ENCODE measurements at places on chromosomes 5 and 9.
A peak's percentile ranks its signal among the peaks of the same experiment; 100 is the strongest.

DNA sequence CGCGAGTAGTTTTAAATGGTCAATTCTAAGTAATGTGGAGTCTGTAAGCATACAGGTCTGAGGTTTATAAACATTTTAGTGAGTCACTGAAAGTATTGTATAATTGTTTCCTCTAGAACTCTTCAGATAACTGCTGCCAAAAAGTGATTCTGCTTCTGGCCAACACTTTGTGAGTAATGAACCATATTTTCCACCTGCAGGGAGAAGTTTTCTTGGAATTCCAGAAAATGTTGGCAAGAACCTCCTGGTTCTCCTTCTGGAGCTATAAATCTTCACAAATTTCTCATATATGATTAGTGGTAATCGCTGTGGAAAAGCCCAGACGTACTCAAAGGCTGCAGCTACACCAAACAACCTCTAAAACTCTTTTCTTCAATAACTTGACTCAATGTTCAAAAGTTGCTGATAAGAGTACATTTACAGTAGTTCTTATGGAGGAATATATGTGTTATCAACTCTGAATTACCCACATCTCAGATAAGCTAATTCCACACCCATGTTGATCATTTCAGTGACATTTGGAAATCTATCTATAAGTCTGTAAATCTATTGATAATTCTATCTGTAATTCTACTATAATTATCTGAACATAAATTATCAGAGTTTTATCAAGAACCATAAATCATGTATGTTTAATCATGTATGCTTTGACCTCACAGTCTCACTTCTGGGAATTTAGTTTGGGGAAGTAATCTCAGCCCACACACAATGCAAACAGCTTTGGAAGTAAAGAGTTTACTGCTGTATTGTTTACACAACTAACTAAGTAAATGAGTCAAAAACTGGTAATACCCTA is 74.1 kb downstream of the FNBP1 start:
- DNase-seq, result no peak

DNA sequence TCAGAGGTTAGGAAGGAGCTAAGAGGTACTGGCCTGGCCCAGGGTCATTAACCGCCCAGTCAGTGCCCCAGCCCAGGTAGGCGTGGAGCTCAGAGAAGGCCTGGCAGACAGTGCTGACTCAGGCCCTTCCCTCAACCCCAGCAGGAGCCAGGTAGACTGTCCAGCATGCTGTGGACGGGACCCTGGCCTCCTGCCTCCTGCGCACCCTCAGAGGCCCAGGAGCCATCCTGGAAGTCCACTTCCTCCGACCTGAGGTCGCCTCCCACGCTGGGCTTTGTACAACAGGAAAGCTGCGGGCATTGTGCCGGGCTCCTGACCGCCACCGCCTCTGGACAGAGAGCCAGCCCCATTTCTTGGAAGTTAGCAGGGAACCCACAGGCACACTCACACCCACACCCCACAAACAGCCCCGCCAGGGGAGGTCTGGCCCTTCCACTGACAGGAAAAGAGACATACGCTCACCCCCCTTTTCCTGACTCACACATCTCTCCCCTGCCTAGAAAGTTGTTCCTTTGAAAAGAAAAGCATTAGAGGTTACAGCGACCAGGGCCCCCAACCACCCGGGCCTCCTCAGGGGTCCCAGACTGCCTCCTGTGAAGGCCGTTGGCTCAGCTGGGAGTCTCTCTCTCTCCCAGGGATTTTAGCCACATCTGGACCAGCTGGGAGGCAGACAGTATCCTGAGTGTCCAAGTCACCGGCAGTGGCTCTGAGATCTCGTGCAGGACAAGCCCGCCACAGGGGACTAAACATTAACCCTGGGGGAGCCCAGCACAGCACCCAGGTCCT is 7.7 kb downstream of the RALGDS start:
- no peak for DNase-seq

- DNase-seq, result no peak
These were observed 22.6 kb downstream of the B4GALT1 start for GRCh38 chr9:33144551-33144950.

GRCh38 chr5:174120401-174121005 is 75.0 kb downstream of the NSG2 start:
- DNase-seq, result no peak

DNA sequence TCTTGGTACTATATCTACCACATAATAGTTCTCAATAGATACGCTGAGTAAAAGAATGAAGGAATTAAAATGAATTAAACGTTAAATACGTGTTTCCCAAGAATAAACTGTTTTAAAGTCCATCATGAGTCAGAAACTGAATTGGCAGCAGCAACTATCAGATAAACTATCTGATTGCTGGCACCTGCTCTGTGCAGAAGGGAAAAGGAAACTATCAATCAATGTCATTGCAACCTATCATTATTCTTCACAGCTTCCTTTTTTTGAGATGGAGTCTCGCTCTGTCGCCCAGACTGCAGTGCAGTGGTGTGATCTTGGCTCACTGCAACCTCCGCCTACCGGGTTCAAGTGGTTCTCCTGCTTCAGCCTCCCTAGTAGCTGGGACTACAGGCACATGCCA is 8.8 kb upstream of the WDR36 start:
- DNase-seq, result no peak

GRCh38 chr5:159782197-159782994 is 133.9 kb upstream of the ADRA1B start:
- DNase-seq, result no peak

DNA sequence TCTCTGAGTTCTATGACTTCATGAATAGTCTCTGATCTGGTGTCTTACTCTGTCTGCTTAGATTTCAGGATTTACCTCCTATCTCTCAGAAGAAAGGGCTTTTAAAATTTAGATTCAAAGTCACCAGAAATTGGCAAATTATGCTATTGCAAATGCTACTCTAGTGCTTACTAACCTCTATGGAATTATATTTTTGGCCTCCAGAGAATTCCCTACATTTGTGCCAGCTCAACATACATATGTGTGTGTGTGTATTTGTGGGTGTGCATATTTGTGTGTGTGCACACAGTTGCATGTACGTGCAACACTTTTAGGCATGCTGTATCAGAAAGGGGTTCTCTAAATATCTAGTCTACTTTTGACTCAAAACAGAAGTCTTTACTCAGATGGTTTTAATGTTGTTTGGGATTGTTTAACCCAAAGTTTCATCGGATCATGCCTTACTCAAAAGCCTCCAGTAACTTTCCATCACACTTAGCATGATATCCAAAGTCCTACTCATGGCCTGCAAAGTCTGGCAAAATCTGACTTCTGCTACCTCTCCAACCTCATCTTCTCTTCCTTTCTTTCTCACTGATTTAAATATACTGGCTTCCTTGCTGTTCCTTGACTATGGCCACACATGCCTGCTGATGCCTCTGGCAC is 147.6 kb upstream of the NR3C1 start:
- no peak for DNase-seq

DNA sequence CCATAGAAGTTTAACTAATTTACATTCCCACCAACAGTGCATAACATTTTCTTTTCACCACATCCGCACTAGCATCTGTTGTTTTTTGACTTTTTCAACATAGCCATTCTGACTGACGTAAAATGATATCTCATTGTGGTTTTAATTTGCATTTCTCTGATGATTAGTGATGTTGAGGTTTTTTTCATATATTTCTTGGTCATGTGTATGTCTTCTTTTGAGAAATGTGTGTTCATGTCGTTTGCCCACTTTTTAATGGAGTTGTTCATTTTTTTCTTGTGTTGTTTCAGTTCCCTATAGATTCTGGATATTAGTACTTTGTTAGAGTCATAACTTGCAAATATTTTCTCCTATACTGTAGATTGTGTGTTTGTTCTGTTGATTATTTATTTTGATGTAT is 163.4 kb downstream of the FER start:
- no peak for DNase-seq

DNA sequence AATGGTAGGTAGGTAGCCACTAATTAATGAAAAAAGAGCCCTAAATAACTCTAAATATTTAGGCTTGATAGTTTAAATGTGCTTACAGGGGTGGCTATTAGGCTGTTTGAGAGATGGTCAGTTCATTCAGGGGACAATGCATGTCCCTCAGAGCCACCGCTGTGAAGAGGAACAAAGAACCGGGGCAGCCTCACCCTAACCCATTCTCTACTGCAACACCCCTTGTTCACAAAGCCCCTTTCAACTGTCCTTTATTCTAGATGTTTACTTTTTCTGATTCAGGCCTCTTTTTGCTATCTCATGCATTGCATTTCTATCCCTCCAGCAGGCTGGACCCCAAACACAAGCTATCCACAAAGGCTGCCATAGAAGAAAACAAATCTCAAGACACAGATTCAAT is 906.7 kb downstream of the NR2F1-AS1 start:
- DNase-seq, result no peak

DNA sequence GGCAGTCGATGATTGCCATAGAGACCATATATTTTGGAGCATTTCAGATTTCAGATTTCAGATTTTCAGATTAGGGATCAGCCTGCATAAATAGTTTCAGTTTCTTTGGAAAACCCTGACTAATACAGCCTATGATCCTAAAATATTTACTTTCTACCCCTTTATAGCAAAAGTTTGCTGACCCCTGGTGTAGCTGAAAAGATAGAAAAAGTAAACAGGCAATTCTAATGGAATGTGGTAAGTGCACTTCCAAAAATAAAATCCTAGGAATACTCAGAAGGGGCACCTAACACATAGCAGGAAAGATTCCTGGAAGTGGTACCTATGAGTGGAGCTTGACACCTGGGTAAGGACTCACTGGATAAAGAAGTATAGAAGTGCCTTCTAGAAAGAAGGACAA is 34.5 kb downstream of the BAAT start:
- DNase-seq, result no peak

DNA sequence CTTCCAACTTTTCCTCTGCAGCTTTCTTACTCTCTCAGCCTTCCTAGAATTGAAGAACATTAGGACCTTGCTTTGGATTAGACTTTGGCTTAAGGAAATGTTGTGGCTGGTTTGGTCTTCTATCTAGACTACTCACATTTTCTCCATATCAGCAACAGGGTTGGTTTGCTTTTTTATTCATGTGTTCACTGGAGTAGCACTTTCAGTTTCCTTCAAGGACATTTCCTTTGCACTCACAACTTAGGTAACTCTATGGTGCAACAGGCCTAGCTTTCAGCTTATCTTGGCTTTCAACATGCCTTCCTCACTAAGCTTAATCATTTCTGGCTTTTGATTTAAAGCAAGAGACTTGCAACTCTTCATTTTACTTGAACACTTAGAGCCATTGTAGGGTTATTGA is 153.1 kb downstream of the CCDC192 start:
- no peak for DNase-seq

GRCh38 chr9:122791872-122792669 is 3.3 kb downstream of the OR5C1 start:
- no peak for DNase-seq

DNA sequence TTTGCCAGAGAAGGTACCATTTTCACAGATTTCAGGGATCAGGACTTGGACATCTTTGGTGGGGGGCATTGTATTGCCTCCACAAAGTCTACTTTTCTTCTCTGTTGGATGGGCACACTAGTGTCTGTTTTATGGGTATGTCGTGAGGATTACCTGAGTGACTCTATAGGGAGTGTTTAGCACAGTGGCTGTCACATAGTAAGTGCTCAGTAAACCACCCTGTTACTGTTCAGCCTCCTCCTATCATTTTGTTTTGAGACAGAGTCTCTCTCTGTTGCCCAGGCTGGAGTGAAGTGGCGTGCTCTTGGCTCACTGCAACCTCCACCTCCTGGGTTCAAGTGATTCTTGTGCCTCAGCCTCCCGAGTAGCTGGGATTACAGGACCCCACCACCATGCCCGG is 2.4 kb upstream of the PRRC2B start:
- DNase-seq, result no peak

- DNase-seq, result peak; percentile 76
These were observed 2.5 kb downstream of the SLC6A18 start for GRCh38 chr5:1227667-1228066.

GRCh38 chr9:113223963-113224362 is 2.6 kb downstream of the SLC31A1 start:
- DNase-seq, result no peak

DNA sequence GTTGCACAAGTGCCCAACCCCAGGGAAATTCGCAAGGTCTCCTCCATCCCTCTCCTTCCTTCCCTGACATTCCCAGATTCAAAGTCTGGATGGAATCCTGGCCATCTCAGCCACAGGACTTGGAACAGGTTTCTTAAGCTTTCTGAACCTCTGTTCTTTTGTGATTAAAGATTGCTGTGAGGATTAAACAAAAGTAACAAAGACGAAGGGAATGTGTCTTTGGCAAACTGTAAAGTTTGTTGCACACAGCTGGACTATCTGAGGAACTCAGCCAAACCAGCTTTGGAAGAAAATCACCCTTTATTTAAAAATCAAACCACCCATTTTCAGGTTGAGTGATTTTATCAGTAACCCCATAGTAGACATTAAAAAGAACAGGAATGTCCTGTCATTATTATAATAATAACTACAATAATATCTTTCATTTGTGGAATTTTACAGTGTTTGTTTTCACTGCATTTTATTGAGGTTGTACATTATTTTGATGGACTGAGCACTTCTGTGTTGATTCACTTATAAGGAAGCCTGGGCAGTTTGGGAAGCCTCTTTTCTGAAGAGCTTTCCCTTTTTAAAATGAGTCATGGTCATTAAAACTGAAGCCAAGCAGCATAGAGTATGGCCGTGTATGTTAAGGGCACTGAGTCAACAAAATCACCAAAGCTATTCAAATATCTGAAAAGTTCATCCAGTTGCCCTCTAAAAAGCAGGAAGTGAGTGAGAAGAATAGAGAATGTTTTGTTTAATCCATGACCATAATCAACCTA is 310.2 kb downstream of the AGTPBP1 start:
- DNase-seq, result peak; percentile 25

DNA sequence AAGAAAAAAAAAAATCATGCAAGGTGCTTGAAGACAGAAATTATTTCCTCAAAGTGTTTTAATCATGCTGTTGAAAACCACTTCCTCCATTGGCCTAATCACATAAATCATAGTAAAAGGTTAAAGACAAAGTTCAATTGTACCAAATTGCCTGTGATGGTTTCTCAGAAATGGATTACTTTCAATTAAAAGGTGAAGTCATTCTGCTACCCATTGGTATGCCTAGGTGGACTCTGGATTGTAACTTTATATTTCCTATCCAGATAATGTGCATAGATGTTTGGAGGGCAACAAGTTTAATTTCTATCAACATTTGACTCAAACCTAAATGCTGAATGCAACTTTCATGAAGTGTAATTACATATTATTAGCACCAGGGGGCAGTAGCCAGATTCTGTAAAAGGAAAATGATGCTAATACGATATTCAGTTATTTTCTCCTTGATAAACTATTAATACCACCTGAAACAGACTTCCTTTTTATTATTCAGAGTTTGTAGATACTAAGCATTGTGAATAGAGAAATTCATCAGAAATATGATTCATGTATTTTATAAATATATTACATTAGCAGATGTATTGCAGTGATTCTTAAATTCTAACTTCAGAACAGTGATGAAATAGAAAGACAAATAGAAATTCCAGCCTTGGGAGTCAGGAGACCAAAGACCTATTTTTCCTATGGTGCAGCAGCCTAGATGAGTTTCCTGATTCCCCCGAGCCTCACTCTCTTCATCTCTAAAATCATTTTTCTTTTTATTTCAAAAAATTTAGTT is 148.2 kb downstream of the CAAP1 start:
- DNase-seq, result peak; percentile 7

Data from NCI-H2029 treated with DMSO at 0.1 percent for 48 hours (cell line).